T-helper 17 cell (primary cell): ENCODE measurements at places on chromosomes 2 and 18. TPM values are rescaled to one million over a fixed set of nuclear protein-coding genes. Genes with fewer than 3 reads are reported as not detected.

The C1QL2 gene
- not detected for total RNA-seq

The BUB1 gene
- total RNA-seq: 8.6 TPM

DNA sequence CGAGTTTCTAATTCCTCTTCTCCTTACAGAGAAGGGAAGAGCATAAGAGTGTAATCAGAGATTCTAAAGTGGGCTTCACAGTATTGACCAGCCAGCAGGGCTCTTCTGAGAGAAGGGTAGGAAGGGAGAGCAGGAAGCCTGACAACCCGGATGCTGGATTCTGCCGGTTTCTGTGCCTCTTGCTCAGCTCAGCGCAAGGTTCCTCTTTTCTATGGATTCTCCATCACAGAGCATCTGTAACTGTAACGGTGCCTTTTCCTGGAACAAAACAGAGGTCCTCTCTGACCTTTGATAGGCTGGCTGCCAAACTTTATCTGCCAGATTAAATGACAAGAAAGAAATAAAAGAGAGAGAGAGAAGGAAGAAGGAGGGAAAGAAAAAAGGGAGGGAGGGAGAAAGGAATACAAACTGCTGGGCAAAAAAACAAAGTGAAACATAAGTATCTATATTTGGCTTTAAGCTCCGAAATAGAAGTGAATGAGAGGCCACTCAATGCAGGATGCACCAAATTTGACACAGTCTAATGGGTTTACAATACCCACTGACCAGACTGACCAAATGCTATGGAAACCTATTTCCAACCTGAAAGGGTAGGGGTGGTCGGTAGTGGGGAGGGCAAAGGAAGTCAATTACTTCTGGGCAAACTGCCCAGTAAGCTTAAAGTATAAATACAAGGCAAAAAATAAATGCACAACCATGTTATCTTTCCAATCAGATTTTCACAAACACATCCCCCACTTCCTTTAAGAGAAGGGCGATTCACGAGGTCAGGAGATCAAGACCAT lies 59.2 kb downstream of the PIEZO2 start:
- H3K4me1 ChIP-seq: no peaks in the 10 kb centered on the region
- no peaks in the 10 kb centered on the region for H3K36me3 ChIP-seq
- DNase-seq: no peak
- no peak overlapping the region for H3K27ac ChIP-seq

GRCh38 chr2:19796035-19796695 lies 105.6 kb downstream of the TTC32 start:
- no peaks in the 10 kb centered on the region for H3K4me1 ChIP-seq
- no peak overlapping the region for H3K4me3 ChIP-seq
- no peak overlapping the region for H3K27ac ChIP-seq
- no peaks in the 10 kb centered on the region for H3K36me3 ChIP-seq
- DNase-seq: no peak

GRCh38 chr2:4049463-4049862 lies 346.1 kb downstream of the DCDC2C start:
- H3K27ac ChIP-seq: no peak overlapping the region
- no peaks in the 10 kb centered on the region for H3K36me3 ChIP-seq
- no peak for DNase-seq
- no peak overlapping the region for H3K4me3 ChIP-seq

The RGPD4 gene
- 0.39 TPM for total RNA-seq

The ABHD1 gene
- 0.65 TPM for total RNA-seq

The CABYR gene
- total RNA-seq: 2.4 TPM

The BCS1L gene
- 24.1 TPM for total RNA-seq

GRCh38 chr2:124683536-124684428 lies 658.7 kb downstream of the CNTNAP5 start:
- no peaks in the 10 kb centered on the region for H3K27me3 ChIP-seq
- no peaks in the 10 kb centered on the region for H3K36me3 ChIP-seq
- no peak overlapping the region for H3K4me3 ChIP-seq
- no peak for DNase-seq
- no peak overlapping the region for H3K27ac ChIP-seq

The COL3A1 gene
- 0.12 TPM for total RNA-seq

DNA sequence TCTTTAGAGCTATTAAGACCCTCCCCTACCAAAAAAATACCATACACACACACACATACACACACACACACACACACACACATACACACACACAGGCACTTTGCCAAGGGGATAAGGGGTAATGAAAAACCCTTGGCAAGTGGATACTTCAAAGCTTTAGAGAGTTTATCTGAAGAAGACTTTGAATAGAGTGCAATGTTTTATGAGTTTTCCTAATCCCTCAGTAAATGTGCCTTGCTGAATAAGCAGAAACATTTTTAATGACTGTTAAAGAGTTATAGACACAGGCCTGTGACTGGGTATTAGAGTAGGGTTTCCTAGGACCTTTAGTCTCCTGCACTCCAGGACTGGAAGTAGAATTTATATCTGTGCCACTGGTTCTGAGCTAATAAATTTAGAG lies 75.5 kb upstream of the CTAGE1 start:
- DNase-seq: no peak
- H3K4me1 ChIP-seq: no peaks in the 10 kb centered on the region
- no peaks in the 10 kb centered on the region for H3K36me3 ChIP-seq
- no peak overlapping the region for H3K27ac ChIP-seq
- no peak overlapping the region for H3K4me3 ChIP-seq
- H3K27me3 ChIP-seq: no peaks in the 10 kb centered on the region

- no peak for DNase-seq
- H3K27ac ChIP-seq: no peak overlapping the region
These were observed 115.7 kb downstream of the PRKRA start for GRCh38 chr2:178335230-178335629.

DNA sequence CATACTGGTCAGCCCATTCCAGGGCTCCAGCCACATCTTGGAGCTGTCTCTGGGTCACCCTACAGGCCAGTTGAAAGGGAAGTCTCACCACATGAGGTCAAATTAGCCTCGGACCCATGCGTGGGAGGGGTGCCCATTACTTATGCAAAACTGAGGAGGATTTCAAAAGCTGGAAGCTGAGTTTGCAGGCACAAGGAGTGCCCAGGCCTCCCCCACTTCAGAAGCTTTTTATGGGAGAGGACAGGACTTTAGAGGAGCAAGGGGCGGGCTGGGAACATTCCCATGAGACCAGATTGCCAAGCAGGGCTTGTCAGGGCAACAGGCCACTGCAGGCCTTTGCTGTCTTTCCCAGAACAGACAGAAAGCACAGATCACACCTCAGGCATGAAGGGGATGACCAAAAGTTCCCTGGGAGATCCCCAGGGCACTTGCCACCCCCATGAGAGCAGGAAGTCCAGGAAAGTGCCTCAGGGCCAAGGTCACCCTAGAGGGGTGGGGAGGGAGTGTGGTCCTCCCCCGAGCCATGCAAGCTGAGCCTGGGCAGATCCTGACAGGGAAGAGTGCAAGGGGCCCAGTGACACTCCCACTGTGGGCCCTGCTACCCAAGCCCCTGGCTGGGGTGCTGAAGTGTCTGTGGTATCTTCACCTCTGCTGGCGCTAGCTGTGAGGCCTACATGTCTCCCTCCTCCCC lies 267.7 kb downstream of the BCL11A start:
- no peaks in the 10 kb centered on the region for H3K27me3 ChIP-seq
- no peaks in the 10 kb centered on the region for H3K4me1 ChIP-seq
- no peaks in the 10 kb centered on the region for H3K36me3 ChIP-seq

DNA sequence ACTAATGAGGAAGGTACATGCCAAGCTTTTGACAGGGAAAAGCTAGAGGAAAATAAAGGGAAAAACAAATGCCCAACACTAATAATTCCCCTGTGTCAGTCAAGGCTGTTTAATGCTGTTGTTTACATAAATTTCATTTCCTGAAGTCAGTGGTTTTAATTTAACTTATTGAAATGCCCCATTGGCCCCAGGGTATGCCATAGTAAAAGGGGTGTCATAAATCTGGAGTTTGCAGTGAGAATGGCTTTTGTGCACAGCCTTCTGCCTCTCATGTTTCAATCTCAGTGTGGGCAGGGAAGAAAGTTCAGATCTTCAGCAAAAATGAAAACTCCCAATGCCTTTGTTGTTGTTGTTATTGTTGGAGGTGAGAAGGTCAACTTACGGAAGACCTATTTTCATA lies 550.1 kb upstream of the DCC start:
- no peak overlapping the region for H3K4me3 ChIP-seq
- no peaks in the 10 kb centered on the region for H3K4me1 ChIP-seq
- no peak overlapping the region for H3K27ac ChIP-seq
- H3K27me3 ChIP-seq: no peaks in the 10 kb centered on the region

DNA sequence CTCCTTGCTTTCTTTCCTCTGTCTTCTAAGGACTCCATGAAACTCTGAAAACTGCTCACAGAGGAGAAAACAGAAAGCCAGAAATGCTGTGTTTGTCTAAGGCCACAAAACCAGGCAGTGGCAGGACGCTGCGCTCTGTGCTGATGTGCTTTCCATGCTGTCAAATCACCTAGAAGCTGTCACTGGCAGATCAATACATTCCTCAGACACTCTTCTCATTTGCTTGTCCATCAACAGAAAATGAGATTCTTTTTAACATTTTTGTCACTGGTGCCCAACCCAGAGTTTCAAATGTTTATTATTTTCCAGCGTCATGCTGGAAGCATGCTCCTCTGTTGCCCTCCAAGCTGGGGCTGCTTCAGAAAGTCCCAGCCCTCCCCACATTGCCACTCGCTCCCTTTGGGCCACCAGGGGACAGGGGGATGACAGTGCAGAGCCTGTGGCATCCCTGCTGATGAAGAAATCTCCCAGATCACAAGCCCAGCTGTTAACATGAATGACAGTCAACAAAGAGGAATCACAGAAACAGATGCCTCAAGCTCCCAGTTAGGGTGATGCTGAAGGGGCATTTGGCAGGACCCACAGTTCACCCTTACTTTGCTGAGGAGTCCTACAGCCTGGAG lies 117.5 kb upstream of the MEIS1 start:
- no peak for DNase-seq
- H3K4me1 ChIP-seq: no peaks in the 10 kb centered on the region
- H3K27ac ChIP-seq: no peak overlapping the region
- H3K4me3 ChIP-seq: no peak overlapping the region
- H3K27me3 ChIP-seq: no peaks in the 10 kb centered on the region
- no peaks in the 10 kb centered on the region for H3K36me3 ChIP-seq

- H3K36me3 ChIP-seq: no peaks in the 10 kb centered on the region
- H3K4me1 ChIP-seq: no peaks in the 10 kb centered on the region
- no peak overlapping the region for H3K27ac ChIP-seq
- no peak for DNase-seq
- H3K27me3 ChIP-seq: no peaks in the 10 kb centered on the region
These were observed 141.5 kb downstream of the PIGN start for GRCh38 chr18:62045316-62045715.

The KCNE4 gene
- total RNA-seq: not detected

- no peak overlapping the region for H3K27ac ChIP-seq
- H3K4me3 ChIP-seq: no peak overlapping the region
- H3K36me3 ChIP-seq: no peaks in the 10 kb centered on the region
- no peaks in the 10 kb centered on the region for H3K4me1 ChIP-seq
- H3K27me3 ChIP-seq: no peaks in the 10 kb centered on the region
- DNase-seq: no peak
These were observed 878.3 kb downstream of the TDRD15 start for GRCh38 chr2:22002066-22002465.

The ANO7 gene
- 0.20 TPM for total RNA-seq

The LIMS2 gene
- 7.7 TPM for total RNA-seq

The DNAJC5G gene
- total RNA-seq: not detected

The RAB11FIP5 gene
- 19.4 TPM for total RNA-seq

The SLC40A1 gene
- total RNA-seq: 92.7 TPM

DNA sequence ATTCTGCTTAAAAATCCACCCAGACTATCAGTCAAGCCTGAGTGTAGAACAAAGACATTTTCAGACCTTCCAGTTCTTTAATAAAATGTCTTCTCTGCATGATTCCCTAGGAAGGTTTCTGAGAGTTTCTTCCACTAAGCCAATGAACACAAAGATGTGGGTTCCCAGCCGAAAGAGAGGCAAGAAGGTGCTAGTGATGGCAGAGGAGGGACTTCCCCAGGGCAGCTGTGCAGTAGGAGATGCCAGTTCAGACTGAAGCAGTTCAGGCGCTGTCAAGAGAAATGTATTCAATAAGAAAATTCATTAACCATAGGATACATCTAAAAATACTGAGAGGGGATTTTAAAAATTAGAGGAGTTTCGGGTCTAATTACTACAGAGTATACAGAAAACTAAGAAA lies 83.3 kb downstream of the RND3 start:
- no peaks in the 10 kb centered on the region for H3K36me3 ChIP-seq
- no peak overlapping the region for H3K27ac ChIP-seq
- no peaks in the 10 kb centered on the region for H3K27me3 ChIP-seq
- no peak overlapping the region for H3K4me3 ChIP-seq
- no peak for DNase-seq

The CYRIA gene
- total RNA-seq: 0.68 TPM
